ENCODE measurements at places on chromosomes 12 and 14.
A peak's percentile ranks its signal among the peaks of the same experiment; 100 is the strongest.

DNA sequence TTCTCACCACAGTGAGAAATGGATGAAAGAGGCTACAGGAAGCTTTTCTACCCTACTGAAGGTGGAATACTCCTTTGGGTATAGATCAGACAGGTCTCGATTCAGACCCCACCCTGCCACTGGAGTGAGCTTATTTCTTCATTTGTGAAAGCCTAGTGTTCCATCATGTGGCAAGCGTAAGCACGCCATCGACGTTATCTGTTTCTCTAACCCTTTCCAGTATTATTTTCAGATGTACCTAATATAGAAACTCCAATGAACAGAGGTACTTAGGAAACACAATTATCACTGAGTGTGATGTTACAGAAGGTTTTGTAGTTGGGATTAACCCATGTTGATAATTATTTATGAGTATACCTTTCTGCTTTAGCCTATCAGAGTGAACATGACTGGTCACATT is 12.4 kb downstream of the PEBP1 start:
- no peak for DNase-seq

DNA sequence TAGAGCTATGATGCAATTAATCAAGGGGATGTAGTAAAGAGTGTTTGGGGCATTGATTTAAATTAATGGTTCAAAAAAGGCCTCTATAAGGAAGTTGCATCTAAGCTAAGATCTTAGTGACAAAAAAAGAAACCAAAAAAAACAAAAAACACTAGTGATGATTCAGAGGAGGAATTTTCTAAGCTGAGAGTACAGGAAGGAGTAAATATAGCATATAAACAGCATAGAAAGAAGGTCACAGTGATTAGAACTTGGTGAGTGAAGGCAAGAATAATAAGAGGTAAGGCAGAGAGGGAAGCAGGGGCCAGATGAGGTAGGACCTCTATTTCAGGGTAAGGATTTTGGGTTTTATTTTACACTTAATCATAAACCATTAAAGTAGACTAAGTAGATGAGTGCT is 48.0 kb upstream of the PDZRN4 start:
- no peak for DNase-seq

GRCh38 chr14:36383767-36384431 is 63.5 kb upstream of the MBIP start:
- peak; percentile 19 for DNase-seq

- DNase-seq: peak; percentile 86
These were observed 4.9 kb downstream of the VAMP1 start for GRCh38 chr12:6465467-6466183.

DNA sequence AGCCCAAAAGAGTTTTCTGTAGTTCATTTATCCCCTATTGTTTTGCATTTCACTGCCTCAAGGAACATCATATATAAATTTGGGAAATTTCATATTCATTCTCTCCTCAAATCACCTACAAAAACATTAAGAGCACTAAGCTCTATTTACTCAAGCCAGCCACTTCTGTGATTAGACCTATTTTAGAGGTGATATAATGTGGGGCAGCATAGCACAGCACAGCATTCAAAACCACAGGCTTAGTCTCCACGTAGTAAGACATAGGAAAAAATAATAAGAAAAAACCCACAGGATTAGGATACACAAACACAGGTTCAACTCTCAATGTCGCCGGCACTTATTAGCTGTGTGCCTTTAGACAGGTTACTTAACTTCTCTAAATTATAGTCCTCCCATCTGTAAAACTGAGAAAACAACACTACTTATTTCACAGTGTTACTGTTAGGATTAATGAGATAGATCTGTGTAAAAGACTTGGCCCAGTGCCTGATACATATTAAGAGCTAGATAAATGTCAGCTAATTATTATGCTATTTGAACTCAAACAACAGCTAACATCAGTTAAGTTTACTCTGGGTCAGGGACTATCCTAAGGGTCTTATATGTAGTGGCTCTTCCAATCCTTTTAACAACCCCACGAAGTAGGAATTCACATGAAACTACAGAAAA is 20.3 kb downstream of the DCAF5 start:
- DNase-seq: no peak

GRCh38 chr14:64209444-64210131 is 84.6 kb downstream of the ESR2 start:
- DNase-seq: peak; percentile 88

DNA sequence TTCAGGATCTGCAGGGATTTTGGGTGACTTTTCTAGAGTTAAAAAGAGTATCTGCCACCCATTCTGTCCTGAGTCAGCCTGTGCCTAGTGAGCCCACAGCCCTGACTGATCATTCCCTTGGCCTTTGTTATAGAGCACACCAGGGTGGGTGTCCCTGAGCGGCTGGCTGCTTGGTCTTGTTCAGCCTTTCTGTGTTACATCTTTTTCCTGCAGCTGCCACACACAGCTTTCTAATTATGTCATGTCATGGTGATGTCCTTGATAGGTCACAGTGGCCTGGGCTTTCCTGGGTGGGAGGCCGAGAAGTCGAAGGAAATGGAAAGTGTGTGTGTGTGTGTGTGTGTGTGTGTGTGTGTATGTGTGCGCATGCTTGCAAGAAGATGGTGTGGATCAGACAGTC is 293.2 kb upstream of the CRY1 start:
- no peak for DNase-seq

DNA sequence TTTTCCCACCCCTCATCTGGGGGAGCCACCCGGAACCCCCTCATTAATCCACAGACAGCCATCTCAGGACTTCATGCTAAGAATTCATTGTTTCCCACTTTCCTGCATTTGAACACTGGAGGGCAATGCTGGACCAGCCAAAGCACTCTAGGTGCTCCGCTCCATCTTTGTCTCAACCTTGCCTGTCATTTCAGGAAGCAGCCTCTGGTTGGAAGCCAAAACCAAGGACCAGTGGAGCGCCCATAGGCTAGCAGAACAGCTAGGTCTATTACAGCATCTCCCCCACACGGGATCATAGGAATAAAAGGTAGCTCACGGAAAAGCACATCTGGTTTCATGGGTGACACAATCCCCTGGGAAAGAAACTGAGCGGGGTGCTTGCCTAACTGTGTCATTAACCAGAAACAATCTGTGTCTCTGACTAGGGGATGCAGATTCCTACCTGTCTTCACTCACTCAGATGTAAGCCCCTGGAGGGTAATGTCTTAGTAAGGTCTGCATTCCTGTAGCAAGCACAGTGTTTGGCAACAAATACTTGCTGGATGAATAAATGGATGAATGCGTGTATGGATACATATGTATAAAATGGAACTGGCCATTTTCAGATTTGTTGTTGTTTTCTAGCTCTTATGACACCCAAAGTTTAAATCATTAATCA is 197.0 kb downstream of the DAD1 start:
- peak; percentile 80 for DNase-seq

- no peak for DNase-seq
These were observed 63.3 kb upstream of the CDKN3 start for GRCh38 chr14:54333511-54333910.

DNA sequence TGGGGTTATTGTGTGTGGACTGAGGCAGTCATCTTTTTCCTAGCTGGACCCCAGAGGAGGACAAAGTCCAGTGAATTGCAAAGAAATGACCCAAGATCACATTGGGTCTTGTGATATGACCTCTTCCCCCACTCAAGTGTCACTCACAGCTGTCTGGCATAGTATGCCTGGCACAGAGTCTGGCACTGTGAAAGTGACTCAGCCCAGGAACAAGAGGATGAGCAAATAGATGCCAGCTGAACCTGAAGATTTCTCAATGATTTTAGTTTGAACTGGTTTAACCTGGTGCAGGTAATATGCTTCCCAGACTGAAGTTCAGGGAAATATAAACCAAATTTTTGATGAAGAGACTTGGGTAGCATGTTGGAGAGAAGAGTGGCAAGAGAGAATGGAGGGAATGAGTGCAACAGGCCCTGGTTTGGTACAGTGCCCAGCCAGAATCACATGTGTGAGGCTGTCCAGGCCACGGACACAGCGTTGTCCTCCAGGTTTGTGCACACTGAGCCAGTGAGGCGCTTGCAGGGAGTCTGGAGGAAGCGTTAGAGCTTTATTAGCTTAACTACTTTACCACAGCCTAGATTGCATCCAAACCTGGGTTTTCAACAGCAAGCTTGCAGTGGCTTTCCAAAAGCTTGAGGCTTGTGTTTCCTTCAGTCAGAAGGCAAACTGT is 332.9 kb downstream of the NUAK1 start:
- DNase-seq: no peak

GRCh38 chr12:97716356-97716755 is 253.8 kb downstream of the RMST start:
- DNase-seq: no peak

DNA sequence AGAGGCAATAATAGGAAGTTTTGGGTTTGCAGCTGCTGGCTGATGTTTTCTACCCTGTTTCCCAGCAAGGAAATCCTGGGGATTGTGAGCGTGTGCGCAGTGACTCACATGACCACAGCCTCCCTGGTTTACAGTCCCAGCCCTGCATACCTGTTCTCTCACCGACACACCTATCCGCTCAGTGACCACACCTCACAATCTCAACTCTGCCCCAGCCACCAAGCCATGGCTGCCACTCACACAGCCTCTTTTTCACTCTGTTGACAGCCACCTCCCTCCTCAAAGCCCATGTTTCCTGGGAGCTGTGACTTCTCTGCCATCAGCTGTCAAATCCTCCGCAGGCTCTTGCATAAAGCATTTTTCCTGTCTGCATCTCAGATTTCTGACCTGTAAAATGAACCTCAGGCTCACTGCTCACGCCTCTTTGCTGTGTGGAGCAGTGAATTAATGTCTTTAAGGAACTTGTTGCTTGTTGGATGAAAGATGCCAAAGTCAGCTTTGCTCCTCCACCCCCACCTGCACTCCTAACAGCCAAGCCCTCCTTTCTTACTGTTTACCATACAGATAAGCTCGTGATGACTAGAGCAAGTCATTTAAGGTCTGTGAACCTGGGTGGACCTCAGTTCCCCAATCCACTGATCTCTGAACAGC is 43.5 kb downstream of the B4GALNT3 start:
- DNase-seq: peak; percentile 74

DNA sequence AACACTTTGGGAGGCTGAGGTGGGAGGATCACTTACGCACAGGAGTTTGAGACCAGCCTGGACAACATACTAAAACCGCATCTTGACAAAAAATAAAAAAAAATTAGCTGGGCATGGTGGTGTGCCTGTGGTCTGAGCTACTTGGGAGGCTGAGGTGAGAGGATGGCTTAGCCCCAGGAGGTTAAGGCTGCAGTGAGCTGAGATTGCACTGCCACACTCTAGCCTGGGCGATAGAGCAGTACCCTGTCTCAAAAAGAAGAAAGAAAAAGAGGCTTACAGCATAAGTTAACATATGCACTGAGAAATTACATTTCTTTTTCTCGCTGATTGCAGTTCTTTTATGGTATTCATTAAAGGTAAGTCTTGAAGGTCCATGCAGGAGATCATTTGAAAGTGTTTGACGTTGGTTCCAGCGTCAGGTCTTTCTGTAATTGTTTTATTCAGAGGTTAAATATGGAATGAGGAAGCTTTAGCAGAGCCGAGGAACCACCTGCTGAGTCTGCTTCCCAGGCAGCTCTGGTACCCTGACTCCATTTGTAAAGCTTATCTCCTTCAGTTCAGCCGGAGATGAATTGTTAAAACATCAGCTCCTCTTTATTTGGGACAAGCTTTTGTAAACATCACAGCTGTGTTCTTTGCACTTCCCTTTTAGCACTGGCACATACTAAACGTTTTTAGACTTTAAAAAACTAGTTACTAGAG is 18.5 kb downstream of the SFSWAP start:
- no peak for DNase-seq

GRCh38 chr14:39232554-39233415 is 930 bp upstream of the MIA2 start:
- no peak for DNase-seq

GRCh38 chr12:44372259-44372658 is 503.9 kb downstream of the NELL2 start:
- DNase-seq: no peak

DNA sequence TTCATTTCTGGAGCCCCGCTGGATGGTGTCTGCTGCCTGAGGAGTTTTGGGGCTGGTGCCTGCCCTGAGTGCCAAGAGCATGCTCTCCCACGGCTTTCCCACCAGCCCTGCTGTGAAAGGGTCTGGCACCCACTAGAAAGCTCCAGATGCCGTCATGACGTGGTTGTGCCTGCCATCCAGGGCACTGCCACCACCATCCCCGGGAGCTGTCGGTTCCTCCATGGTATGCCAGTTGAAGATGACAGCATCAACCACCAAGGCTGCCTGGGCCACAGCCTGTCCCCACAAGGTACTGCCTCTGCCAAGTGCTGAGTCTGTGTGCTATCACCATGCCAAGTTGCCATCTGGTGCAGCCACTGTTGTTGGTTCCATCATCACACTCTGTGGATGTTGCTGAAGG is 85.9 kb downstream of the TTC8 start:
- no peak for DNase-seq

DNA sequence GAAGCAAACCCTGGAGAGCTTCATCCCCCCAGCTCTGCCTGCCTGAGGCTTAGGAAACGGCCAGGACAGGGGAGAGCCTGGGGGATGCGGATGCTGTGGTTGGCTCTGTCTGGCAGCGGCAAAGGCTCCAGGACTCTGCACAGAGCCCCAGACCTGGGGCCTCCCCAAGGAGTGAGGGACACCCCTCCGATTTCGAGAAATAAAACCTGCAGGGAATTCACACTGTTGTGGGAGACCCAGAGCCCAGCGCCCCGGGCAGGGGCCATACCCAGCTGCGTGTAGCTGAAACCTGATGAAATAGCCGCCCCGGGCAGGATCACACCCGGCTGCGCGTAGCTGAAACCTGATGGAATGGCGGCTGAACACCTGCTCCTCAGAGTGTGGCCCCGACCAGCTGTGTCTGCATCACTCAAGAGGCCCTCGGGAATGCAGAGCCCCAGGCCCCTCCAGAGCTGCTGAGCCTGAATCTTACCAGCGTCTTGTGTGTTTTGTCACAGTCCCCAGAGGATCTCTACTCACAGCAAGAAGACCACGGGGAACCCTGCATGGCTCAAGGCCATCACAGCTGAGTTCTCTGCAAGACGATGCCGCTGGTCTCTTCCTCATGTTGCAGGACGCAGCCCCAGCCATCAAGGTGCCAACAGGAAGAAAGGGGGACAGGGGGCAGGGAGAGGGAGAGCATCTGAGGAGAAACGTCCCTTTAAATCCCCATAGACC is 46.5 kb upstream of the GALNT9 start:
- peak; percentile 44 for DNase-seq

GRCh38 chr14:104445086-104445485 is 134.5 kb upstream of the C14orf180 start:
- no peak for DNase-seq

DNA sequence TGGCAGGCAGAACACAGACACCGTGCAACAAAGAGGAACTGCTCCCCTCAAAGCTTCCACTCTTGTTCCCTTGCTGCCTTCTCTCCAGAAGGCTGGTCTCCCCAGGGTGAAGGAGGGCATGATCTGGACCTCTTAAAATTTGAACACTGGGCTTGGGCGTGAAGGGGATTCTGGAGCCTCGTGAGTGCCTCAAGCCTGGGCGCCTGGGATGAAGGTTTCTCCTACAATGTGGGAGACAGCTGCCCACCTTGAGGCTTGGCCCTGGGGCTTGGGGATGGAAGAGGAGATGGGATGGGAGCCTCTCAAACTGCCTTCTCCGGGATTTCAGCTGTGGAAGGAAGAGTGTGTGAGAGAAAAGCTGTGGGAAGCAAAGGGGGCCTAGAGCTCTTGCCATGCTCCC is 7.8 kb upstream of the RIN3 start:
- DNase-seq: no peak

Data from tongue (tissue), 3 donors.